Spleen (tissue), 13 donors: ENCODE measurements at places on chromosomes 4 and X. TPM values are rescaled to one million over a fixed set of nuclear protein-coding genes. Genes with fewer than 3 reads are reported as not detected.

DNA sequence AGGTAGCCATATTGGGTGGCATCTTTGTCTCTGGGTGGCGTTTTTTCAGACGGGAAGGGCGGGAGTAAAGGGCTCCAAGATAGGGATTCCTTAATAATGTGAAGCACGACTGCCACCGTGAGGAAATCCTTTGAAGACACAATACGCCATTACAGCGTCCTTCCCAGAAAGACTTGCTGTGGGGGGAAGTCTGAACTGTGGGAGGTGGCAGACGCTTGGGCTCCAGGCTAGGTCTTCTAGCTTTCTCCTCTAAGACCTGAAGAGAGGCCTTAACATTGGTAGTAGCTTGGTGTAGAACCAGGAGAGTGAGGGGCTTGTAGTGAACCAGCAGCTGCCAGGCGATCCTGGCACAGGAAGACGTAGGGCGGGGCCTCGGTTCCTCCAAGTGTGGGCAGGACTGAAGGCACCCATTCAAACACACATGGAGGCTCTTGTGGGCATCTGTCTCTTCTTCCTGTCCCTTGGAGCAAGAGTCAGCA, 197.3 kb downstream of the OR13H1 start:
- no peaks in the 10 kb centered on the region for H3K4me1 ChIP-seq
- H3K27me3 ChIP-seq: no peaks in the 10 kb centered on the region
- DNase-seq: peak; percentile 89

DNA sequence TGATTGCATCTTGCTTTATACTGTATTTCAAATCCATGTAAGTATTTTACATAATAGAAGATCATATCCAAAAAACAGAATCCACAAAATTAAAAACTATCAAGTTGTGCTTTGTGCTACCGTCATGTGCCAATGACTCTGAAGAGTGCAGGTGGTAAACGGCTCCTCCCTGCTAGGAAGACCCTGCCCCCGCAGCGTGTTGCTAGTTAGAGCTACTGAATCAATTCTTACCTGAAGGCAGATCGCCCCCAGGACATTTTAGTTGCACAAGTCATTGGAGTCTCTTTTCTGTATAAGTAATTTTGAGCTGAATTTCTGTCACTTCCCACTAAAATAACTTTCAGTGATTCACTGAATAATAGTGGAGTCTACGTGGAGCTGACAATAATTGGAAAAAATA, 599.5 kb upstream of the ZFP42 start:
- H3K36me3 ChIP-seq: no peaks in the 10 kb centered on the region
- no peak overlapping the region for H3K27ac ChIP-seq
- no peak for DNase-seq
- H3K4me3 ChIP-seq: no peak overlapping the region
- no peaks in the 10 kb centered on the region for H3K4me1 ChIP-seq

The HNRNPD gene
- 135 TPM for total RNA-seq

The XAGE1A gene
- total RNA-seq: not detected

The CENPI gene
- total RNA-seq: 3.1 TPM

- no peaks in the 10 kb centered on the region for H3K27me3 ChIP-seq
- H3K4me1 ChIP-seq: no peaks in the 10 kb centered on the region
- H3K36me3 ChIP-seq: no peaks in the 10 kb centered on the region
- no peak overlapping the region for H3K4me3 ChIP-seq
- no peak for DNase-seq
- H3K27ac ChIP-seq: no peak overlapping the region
Measured at GRCh38 chrX:124529786-124530185, 183.4 kb downstream of the SH2D1A start.

DNA sequence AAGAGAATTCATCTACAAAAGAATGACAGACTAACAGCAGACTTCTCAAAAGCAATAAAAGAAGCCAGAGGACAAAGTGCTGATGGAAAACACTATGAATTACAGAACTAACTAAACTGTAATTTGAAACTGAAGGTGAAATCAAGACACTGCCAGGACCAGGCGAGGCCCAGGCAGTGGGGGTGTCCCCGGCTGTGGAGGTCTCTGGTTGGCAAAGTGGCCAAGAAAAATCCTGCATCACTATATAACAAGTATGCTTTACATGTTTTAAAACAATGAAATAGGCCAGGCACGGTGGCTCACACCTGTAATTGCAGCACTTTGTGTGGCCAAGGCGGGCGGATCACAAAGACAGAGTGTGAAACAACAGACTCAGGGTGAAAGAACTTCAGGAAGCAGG, 32.9 kb downstream of the CHM start:
- no peak overlapping the region for H3K27ac ChIP-seq
- H3K4me3 ChIP-seq: no peak overlapping the region
- DNase-seq: no peak
- no peaks in the 10 kb centered on the region for H3K36me3 ChIP-seq

The CLIC2 gene
- total RNA-seq: 61.2 TPM

The HELT gene
- not detected for total RNA-seq

GRCh38 chrX:7953446-7953845, 26.2 kb upstream of the PNPLA4 start:
- no peak overlapping the region for H3K4me3 ChIP-seq
- no peaks in the 10 kb centered on the region for H3K36me3 ChIP-seq
- H3K27me3 ChIP-seq: no peaks in the 10 kb centered on the region

GRCh38 chr4:78612398-78613178, 61.0 kb downstream of the ANXA3 start:
- H3K4me1 ChIP-seq: peaks cover 58% of the 10 kb centered on the region
- no peak overlapping the region for H3K4me3 ChIP-seq
- H3K27me3 ChIP-seq: no peaks in the 10 kb centered on the region
- H3K27ac ChIP-seq: no peak overlapping the region
- H3K36me3 ChIP-seq: no peaks in the 10 kb centered on the region
- no peak for DNase-seq

- H3K4me1 ChIP-seq: peaks cover 18% of the 10 kb centered on the region
- H3K36me3 ChIP-seq: no peaks in the 10 kb centered on the region
- H3K4me3 ChIP-seq: no peak overlapping the region
- peak overlapping the region; percentile 10 for H3K27ac ChIP-seq
- H3K27me3 ChIP-seq: no peaks in the 10 kb centered on the region
Measured at GRCh38 chr4:89256203-89256800, 51.3 kb downstream of the GPRIN3 start.

- peaks cover 64% of the 10 kb centered on the region for H3K27me3 ChIP-seq
- no peaks in the 10 kb centered on the region for H3K36me3 ChIP-seq
- no peak for DNase-seq
- peaks cover 30% of the 10 kb centered on the region for H3K4me1 ChIP-seq
- peak overlapping the region; percentile 36 for H3K4me3 ChIP-seq
Measured at GRCh38 chr4:54090804-54091623, 8.9 kb upstream of the GSX2 start.

The CENPVL3 gene
- not detected for total RNA-seq

DNA sequence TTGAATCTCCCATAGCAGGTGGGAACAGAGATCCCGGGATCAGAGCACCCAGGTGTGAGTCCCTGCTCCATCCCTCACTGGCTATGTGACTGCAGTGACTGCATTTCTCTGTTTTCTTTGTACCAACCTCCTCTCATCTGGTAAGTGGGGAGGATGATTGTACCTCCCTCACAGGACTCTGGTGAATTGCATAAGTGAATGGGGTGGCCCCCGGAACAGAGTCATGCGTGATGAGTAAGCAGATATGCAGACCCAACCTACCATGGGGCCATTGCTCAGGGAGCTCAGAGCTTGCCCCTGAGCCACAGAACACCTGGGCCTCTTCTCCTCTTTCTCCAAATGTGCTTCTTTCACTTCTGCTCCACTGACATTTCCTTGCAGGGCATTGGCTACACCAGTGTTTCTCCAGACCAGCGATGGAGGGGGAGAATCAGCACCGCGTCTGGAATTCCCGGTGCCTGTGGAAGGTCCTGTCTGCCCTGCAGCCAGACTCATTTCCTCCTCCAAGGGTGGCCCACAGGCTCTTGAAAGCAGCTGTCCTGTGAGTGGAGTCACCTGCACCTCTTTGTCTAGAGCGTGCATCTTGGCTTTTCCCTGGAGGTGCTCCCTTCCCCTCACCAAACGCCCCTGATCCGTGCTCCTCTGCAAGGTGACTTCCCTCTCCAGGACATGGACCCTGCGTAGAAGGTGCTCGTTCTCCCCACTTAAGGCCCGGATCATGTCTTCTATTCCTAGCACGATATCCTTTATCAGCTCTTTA, 30.0 kb downstream of the C4orf50 start:
- DNase-seq: no peak
- no peak overlapping the region for H3K27ac ChIP-seq
- no peaks in the 10 kb centered on the region for H3K4me1 ChIP-seq
- no peak overlapping the region for H3K4me3 ChIP-seq
- peaks cover 20% of the 10 kb centered on the region for H3K27me3 ChIP-seq
- H3K36me3 ChIP-seq: no peaks in the 10 kb centered on the region

- H3K36me3 ChIP-seq: no peaks in the 10 kb centered on the region
- no peak for DNase-seq
- H3K4me1 ChIP-seq: no peaks in the 10 kb centered on the region
- H3K27ac ChIP-seq: no peak overlapping the region
- H3K4me3 ChIP-seq: no peak overlapping the region
- peaks cover 7% of the 10 kb centered on the region for H3K27me3 ChIP-seq
Measured at GRCh38 chr4:46975812-46976553, 17.4 kb downstream of the GABRA4 start.

The RENBP gene
- 42.0 TPM for total RNA-seq

DNA sequence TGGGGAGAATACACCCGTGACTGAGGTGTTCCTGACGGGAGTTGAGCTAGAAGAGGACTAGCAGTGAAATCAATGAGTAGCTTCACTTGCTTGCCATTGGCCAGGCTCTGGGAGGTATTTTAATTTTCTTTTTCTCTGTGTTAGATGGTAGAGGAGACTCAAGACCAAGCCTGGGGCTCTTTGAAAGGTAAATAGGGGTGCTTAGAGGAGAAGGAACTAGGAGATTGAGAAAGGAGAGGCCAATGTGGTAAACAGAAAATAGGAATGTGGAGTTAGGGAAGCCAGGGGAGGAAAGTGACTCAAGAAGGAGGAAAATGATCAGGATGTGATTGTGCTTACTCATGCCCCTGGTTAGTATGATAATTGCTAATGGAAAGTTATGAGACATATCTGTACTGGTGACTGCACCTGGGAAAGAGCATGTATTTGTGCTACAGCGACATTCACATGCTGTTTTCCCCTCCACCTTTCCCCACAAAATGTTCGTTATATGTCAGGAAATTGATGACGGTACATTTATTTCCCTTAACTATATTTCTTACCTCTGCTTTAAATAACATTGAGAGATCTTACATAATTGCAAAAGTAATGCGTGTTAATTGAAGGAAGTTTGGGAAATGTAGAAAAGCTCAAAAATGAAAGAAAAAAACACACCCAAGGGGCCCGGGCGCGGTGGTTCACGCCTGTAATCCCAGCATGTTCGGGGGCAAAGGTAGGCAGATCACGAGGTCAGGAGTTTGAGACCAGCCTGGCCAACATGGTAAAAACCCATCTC, 16.9 kb upstream of the LRBA start:
- peaks cover 6% of the 10 kb centered on the region for H3K4me1 ChIP-seq
- no peaks in the 10 kb centered on the region for H3K36me3 ChIP-seq
- H3K27ac ChIP-seq: no peak overlapping the region
- no peaks in the 10 kb centered on the region for H3K27me3 ChIP-seq

DNA sequence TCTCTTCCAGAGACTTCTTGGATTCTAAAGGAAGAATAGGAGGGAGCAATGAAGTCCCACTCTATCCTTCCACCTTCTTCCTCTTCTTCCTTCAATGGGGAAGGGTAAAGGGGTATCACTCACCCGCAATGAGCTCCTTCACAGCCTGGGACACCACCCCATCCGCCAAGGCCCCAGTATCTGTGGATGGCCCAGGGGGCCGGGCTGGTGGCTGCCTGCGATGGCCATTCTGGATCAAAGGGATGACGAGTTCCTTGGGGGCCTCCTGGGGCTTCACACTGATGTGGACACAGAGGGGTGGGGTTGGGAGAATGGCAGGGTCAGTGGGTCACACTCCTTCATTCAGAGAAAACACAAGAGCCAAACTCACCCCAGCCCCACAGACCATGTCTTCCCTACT, 1.0 kb downstream of the GPKOW start:
- no peak overlapping the region for H3K27ac ChIP-seq
- no peak for DNase-seq
- H3K4me3 ChIP-seq: peak overlapping the region; percentile 58

The GATA1 gene
- total RNA-seq: 0.38 TPM

The SCML1 gene
- 15.8 TPM for total RNA-seq

The KLHL34 gene
- total RNA-seq: 0.63 TPM

GRCh38 chrX:132270699-132271098, 51.5 kb upstream of the RAP2C start:
- no peaks in the 10 kb centered on the region for H3K36me3 ChIP-seq
- H3K4me1 ChIP-seq: no peaks in the 10 kb centered on the region
- no peak overlapping the region for H3K27ac ChIP-seq
- no peaks in the 10 kb centered on the region for H3K27me3 ChIP-seq
- H3K4me3 ChIP-seq: no peak overlapping the region

GRCh38 chr4:108425988-108426387, 194.4 kb upstream of the RPL34 start:
- H3K4me3 ChIP-seq: no peak overlapping the region
- DNase-seq: no peak
- H3K27me3 ChIP-seq: no peaks in the 10 kb centered on the region
- H3K4me1 ChIP-seq: no peaks in the 10 kb centered on the region
- no peak overlapping the region for H3K27ac ChIP-seq
